ENCODE measurements at places on chromosomes 16 and 17. TPM values are rescaled to one million over a fixed set of nuclear protein-coding genes. Genes with fewer than 3 reads are reported as not detected.

The SLC16A5 gene
- total RNA-seq = 2.9 TPM

The TEX14 gene
- total RNA-seq = 1.3 TPM

The MMD gene
- 32.8 TPM for total RNA-seq

The CRHR1 gene
- total RNA-seq = not detected

The PLA2G10 gene
- total RNA-seq = not detected

The TP53TG3 gene
- total RNA-seq = not detected

The TMEM238L gene
- total RNA-seq = not detected

DNA sequence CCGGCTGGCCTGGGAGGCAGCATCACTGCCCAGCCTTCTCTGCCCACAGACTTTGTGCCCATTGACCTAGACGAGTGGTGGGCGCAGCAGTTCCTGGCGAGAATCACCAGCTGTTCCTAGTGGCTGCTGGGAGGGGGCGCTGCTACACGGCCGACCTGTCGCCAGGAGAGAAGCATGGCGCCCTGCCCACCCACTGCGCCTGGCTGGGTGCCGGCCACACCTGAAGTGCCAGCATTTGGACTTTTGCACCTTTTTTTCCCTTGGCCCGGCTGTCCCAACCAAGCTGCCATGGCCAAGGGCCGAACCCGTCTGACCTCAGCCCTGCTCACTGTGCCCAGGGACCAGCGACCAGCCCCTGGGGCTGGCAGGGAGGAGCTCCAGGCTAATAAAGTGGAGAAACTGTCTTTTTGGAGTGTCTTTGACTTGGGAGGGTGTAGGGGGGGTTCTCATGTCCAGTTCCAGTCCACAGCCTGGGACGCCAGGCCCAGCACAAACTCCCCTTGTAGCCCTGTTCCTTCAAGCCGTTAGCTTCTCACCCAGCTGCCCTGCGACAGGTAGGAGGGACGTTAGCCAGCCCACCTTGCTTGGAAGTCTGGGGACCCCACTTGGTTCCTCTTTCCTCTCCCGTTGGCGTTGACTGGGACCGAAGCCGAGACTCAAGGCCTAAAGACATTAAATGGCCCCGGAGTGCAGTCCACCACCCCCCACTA lies 939 bp upstream of the WDR90 start:
- no peak for DNase-seq

DNA sequence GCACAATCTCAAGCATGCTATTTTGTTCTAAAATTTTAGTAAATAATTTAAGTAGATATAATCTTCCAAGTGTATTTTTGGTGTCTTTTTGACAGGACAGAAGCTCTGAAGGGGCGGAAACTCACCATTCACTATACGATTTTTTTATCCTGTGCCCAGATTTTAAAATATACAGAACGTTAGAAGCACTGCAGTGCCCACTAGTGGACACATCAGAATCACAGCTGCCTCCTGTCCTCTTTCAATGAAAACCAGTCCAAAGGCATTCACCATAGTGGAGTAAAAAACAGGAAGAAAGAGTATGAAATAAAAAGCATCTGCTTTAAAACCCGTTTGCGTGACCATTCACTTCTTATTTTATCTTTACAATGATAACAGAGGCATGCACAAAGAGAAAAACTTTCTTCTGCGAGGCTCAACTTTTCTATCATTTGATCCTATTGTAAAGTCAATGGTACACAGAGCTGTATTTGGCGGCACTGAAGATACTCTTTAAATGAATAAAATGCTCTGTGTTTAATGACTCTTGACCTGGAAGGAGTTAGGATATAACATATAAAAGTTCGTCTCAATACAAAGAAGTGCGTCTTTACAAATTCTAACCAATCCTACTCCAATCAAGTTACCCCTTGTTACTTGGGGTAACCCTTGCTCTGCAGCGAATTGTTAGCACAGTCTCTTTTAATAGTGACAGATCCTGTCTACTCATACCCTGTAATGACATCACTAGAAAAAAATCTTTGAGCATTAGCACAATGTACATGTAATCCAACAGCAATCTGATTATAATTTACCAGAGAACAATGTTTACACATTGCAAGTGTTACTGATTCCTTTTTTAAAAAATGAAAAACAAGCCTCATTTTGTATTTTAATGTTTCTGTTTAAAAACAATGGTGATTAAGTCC lies 339.8 kb upstream of the PSMD7 start:
- DNase-seq = no peak

- DNase-seq = no peak
Measured at GRCh38 chr16:4968879-4969483, 10.9 kb downstream of the SEC14L5 start.

DNA sequence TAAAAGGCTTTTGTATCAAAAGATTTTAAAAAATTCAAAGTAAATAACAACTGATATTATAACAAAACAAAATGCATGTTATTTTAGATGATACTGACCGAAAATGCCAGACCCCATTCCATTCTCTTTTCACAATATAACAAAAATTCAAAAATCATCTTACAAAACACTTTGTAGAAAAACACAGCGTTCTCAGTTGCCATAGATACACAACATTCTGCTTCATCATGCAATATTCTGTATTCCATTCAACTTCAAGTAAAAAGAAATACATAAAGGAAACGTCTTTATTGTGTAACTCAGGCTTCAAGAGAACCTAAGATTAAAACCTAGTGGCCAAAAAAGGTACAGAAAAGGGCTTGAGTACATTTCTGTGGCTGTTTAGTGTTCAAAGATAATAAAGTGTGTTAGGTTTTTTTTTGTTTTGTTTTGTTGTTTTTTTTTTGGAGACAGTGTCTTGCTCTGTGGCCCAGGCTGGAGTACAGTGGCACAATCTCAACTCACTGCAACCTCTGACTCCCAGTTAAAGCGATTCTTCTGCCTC lies 250.5 kb downstream of the CEP112 start:
- DNase-seq = no peak

DNA sequence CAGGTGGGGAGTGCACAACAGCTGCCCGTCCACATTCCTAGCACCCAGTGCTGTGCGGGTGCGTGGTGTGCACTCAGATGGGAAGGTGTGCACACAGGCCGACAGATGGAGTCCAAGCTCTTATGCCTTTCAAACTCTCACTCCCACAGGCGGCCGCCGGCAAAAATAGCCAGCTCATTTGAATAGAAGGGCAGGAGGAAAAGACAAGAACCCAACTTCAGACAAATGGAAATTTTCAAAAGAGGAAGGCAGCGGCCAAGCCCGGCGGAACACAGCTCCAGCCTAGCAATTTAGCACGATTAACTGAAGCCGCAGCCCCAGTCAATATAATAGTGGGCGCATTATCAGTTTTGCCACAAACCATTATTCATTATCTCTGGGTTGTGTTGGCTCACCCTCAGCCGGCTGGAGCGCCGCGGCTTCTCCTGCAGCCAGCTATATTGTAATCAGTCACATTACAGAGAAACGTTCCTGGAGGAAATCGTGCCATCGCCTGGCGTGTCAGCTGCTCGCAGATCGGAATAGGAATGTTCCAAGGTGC lies 103.9 kb upstream of the SEC14L1 start:
- DNase-seq = no peak

DNA sequence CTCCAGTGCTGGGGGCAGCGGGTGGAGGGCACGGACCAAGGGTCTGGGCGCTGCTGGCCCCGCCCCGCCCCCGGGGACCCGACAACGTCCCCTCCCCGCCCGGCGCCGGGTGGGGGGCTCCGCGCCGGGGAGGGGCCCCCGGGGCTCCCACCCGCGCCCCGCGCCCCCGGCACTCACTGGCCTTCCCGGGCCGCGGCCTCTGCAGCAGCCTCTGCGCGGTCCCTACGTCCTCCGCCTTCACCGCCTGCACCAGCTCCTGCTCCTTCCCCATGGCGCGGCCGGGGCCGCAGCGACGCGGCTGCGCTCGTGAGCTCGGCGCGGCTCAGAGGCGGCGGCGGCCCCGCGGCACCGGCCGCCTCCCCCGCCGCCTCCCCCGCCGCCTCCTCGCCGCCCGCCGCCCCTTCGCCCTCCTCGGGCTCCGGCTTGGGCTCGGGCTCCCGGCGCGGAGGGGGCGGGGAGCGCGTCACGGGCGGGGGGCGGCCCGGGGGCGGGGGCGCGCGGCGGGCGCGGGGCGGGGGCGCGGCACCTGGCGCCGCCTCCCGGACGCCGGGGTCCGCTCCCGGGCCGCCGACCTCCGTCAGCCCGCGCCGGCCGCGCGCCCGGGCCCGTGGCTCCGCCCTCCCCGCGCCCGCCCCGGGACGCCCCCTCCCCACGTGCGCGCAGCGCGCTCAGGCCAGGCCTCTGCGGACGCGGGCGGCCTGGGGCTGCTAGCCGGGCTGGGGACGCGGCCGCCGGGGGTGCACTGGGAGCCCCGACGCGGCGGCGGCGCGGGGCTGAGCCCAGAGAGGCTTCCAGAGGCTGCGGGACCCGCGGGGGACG lies at the start of gene CASKIN1:
CASKIN1 (minus strand) TSS at position 444 of the 819 bp plus-strand sequence; CDS start at position 271, 173 bp downstream.
- peak; percentile 44 for DNase-seq

- no peak for DNase-seq
Measured at GRCh38 chr17:28996554-28997096, 9.2 kb downstream of the SEZ6 start.

GRCh38 chr16:23222929-23223328 lies 40.4 kb downstream of the SCNN1G start:
- DNase-seq = no peak

- DNase-seq = no peak
Measured at GRCh38 chr17:39073916-39074315, 77.5 kb downstream of the PLXDC1 start.

GRCh38 chr16:2282866-2283555 lies 15.1 kb upstream of the RNPS1 start:
- no peak for DNase-seq

GRCh38 chr17:71398025-71398424 lies 722.8 kb upstream of the SOX9 start:
- DNase-seq = no peak

DNA sequence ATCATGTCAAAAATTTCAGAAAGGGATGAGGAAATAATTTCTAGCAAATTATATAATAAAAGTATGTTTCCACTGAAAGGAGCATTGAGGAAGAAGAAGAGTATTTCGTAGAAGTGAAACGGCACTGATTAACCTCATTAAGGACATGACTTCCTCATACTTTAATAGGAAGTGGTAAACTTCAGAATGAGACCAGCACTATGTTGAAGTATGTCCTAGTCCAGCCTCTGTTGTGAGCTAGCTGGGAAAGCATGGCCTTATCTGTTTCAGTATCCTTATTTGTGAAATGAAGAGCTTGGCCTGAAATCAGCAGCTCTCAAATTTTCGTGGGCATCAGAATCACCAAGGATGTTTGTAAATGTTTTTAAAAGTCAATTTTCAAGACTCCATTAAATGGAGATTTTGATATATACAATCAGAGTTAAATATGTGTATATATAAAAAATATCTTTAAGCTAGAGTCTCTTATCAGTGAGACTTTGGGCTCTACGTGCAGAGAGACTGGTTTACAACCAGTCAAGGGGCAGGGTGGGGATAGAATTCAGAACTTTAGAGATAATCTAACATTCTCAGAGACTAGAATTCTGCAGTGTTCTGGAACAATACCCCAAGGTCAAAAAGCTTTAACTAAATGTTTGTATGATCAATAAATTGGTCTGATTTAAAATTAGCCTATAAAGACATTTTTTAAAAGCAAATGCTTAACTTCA lies 365.4 kb downstream of the CDH13 start:
- DNase-seq = no peak

- DNase-seq = peak; percentile 59
Measured at GRCh38 chr17:56596691-56597494, 3.4 kb downstream of the NOG start.

DNA sequence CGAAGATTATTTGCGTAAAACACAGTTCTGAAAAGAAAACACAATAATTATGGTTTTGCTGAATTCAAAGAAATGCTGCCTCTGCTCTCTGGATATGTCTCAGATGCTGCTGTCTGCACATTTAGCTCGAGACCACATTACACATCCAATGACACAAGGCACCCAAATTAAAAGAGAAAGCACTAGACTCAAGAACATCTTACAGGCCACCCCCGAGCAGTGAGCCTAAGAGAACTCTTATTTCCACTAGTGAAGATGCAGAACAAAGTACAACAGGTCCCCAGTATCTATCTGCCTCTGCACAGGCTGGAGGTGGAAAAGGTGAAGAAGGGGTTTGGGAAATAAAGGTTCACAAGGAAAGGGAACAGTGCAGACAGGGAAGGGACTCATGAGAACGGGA lies 33.5 kb downstream of the GRB2 start:
- DNase-seq = no peak

- no peak for DNase-seq
Measured at GRCh38 chr17:50034498-50035364, 21.2 kb upstream of the ITGA3 start.

DNA sequence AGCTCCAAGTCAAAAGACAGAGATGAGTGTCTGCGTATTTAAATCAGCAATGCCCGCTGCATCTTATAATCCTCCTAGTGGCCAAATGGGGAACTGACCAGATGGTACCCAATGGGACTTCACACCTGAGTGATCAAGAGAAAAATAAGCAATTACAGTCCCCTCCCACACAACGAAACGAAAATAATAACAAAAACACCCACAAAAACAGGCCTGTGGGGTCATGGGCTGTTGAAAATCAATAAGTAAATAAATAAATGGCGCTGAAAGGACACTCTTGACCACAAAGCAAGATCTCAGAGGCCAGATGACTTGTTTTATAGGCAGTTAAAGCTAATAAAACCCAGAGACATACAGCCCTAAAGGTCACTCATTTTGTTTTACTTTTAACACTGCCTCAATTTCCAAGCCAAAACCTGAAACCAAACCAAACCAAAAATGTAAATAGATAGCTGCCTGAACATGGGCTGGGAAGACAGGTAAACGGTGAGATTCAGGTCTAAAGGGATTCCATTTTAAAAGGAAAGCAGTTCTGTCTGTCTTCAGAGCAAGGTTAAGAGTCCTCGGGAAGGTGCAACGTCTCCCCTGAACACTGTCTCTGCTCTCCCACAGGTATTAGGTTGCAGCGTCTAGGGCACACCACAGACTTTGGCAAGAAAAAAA lies 1.3 kb downstream of the ZNF821 start:
- DNase-seq = peak; percentile 62

- no peak for DNase-seq
Measured at GRCh38 chr16:8295513-8296237, 294.6 kb downstream of the TMEM114 start.

DNA sequence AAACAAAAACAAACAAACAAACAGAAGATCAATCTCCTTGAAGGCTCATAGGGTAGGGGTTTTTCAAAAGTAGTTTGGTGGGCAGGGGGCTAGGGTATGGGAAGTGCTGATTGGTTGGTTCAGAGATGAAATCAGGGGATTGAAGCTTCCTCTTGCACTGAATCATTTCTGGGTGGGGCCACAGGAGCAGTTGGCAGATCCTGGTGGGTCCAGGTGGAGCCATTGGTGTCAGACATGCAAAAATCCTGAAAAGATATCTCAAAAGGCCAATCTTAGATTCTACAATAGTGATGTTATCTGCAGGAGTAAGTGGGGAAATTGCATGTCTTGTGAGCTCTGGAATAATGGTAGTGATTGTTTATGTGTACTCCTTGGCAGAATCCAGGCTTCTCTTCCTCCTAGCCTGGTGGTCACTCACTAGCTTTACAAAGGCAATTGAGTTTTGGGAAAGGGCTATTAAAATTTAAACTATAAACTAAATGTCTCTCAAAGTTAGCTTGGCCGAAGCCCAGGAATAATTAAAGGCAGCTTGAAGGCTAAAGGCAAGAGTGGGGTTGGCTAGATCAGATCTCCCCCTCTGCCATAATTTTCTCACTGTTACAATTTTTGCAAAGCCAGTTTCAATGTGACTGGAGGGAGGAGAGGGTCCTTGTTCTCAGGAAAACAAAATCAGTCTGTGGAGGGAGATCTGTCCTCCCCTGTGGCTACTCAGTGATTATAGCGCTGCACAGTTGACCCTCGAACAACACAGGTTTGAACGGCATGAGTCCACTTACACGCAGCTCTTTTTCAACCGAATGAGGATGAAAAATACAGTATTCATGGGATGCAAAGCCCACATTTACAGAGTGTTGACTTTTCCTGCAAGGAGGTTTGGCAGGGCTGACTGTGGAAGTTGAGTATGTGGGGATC lies 45.2 kb downstream of the RNF112 start:
- no peak for DNase-seq

Measured in CD8-positive, alpha-beta T cell (primary cell).